ENCODE measurements at places on chromosomes 1 and 21.

DNA sequence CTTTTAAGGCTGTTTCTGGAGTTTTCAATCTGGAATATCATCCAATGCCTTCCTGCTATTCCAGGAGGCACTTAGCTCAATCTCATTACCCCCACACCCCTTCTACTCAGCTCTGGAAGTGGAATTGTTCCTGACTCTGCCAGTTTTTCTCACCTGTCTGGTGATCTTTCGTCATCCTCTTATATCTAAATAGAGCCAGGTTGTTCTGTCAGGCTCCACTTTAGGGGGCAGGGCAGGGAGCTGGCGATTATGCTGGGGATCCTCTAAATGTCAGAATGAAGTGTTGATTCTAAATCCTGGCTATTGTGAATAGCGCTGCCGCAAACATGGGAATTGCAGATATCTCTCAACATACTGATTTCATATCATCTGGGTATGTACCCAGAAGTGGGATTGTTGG, 63.6 kb upstream of the ETV3 start:
- no peak for DNase-seq

DNA sequence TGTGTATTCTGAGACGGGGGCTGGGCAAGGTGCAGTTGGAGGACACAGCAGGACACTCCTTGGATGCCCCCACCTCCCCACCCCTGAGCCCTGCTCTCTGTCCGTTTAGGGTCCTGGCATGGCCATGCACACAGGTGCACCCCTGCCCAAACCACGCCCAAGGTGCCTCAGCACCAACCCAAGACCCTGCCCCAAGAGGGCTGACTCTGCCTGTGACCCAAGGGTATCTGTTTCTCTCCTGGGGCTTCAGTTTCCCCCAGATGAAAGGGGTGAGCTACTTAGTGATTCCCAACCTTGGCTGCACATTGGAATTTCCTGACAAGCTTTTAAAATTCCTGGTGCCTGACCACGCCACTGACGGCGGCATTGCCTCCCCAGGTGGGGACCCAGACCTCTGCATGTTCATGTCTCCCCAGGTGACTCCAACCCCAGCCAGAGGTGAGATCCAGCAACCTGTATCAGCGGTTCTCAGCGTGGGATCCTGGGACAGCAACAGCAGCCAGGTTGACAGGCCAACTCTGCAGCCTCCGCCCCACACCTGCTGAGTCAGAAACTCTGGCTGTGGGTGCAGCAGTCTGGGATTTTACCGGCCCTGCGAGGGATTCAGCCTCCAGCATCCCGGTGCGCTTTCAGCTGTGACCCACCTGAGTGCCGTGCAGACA, 483.4 kb downstream of the NPHP4 start:
- DNase-seq = no peak

DNA sequence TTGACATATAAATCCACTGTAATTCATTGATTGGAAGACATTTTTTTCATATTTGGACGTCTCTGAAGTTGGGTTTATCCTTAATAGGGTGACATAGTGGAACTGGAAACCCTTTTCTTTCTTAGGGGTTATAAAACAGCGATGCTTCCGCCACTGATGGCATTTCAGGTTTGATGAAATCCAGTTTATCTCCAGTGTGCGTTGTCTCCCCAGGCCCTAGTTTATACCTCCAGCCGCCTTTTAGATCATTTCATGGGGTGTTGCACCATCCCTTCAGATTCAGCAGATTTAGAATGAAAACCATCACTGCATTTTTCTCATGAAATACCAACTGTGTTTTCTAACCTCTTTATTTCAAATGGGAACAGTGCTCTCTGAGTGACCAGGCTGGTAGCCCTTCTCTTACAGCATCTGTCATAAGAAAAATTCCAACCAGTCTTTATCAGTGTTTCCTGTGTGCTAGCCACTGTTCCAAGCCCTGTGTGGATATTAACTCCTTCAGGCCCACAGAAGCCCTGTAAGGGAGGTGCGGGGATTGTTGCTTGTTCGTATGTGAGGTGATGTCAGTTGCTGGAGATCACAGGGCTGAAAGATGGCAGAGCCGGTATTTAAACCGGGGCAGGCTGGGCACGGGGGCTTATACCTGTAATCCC, 19.0 kb downstream of the H6PD start:
- peak; percentile 88 for DNase-seq

- no peak for DNase-seq
Observed at GRCh38 chr1:51927029-51927428, 48.5 kb upstream of the NRDC start.

GRCh38 chr1:21534146-21534545, 24.9 kb downstream of the ALPL start:
- no peak for DNase-seq

DNA sequence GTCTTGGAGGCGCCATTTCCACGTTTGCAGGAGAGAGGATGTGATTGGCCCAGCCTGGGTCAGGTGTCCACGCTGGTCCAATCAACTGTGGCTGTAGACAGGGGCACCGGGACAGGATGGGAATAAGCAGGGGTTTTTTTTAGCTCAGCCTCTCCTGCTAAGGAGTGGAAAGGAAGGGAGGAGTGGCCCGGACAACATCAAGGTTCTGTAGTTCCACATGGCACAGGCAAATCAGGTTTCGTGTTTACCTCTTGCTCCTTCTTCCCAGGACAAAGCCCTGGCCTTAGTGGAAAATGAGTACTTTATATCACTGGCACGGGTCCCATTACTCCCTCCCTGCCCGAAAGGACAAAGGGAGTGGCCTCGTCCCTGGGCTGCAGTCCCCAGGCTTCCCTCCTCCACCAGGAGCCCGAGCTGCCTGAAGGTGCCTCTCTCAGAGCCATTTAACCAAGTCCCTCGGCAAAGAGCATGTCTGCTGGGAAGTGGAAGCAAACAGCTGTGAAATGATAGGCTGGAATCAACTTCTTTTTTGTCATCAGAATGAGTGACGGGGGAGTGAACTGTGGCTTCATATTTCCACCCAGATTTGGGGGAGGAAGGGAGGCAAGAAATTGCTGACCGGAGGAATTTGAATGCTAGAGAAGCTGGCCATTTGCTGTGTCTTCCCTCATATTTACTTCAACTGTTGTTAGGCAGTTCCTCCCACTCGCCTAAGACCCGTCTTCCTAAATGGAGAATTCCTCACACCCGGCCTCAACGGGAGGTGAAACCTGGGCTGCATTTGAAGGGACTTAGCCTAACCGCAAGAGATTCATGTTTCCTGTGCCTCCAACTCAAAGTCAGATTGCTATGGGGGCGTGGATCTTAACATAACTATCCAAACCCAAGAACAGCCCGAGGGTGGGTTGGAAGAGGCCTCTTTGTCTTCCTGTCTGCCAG, 84.9 kb upstream of the SLC44A3 start:
- DNase-seq = peak; percentile 98

- peak; percentile 46 for DNase-seq
Observed at GRCh38 chr1:8382051-8382505, 64.2 kb downstream of the SLC45A1 start.

- peak; percentile 47 for DNase-seq
Observed at GRCh38 chr1:200896531-200897196, 2.0 kb downstream of the INAVA start.

DNA sequence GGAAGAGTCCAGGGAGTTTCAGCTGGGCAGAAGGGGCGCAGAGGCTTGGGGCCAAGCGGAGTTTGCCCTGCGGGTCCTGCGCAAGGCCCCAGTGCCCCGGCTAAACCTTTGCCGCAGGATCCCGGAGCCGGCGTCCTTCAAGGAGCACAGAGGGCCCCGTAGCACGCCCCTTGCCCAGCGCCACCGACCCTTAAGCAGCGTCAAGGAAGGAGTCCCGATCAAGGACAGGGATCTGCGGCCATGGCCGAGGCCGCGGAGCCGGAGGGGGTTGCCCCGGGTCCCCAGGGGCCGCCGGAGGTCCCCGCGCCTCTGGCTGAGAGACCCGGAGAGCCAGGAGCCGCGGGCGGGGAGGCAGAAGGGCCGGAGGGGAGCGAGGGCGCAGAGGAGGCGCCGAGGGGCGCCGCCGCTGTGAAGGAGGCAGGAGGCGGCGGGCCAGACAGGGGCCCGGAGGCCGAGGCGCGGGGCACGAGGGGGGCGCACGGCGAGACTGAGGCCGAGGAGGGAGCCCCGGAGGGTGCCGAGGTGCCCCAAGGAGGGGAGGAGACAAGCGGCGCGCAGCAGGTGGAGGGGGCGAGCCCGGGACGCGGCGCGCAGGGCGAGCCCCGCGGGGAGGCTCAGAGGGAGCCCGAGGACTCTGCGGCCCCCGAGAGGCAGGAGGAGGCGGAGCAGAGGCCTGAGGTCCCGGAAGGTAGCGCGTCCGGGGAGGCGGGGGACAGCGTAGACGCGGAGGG, 520 bp downstream of the CLIC6 start:
- DNase-seq = no peak

DNA sequence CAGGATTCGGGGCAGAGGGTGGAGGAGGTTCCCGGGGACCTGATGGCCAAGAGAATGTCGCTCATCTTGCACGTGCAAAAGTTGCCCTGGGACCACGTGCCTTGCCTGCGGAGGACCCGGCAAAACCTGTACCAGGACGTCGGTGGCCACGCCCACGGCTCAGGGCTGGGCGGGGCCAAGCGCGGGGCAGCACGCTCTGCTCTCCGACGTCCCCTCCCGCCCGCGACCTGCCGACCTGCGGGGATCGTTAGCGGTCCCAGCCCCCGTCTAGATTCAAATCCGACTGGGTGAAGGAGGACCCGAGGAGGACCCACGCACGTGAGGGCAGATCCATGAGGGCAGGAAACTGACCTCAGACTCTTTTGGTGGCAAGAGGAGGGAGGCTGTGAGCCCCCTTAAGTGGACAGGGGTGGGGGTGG, at the start of gene C1orf167:
TSS of gene C1orf167 (plus strand) at position 206 of the 419 bp plus-strand sequence. CDS start 2,208 bp downstream, outside the sequence.
- peak; percentile 48 for DNase-seq

GRCh38 chr21:27201197-27201596, 234.3 kb upstream of the ADAMTS5 start:
- DNase-seq = no peak

- no peak for DNase-seq
Observed at GRCh38 chr1:200977071-200977754, 46.3 kb downstream of the KIF21B start.

DNA sequence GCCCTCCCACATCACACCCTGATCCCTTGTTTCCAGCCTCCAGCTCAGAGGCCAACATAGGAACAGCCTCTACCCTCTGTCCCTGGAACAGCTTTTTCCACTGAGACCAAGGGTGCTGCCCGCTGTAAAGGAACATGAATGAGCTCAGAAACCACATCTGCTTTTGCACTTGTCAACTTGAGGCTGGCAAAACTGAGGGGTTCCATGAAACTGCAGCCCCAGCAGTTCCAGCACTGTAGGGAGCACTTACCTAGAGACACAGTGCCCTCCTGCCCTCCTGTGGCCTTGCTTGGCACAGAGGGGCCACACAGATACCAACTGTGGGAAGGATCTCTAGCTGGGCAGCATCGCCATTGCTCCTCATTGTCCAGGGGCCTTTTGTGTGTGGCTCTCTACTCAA, 51.7 kb downstream of the ITPKB start:
- DNase-seq = no peak

- DNase-seq = peak; percentile 3
Observed at GRCh38 chr1:34547046-34547674, 207.7 kb upstream of the GJB5 start.

All from cardiac muscle cell (in vitro differentiated cells and primary cell).